SJSA1 (cell line): ENCODE measurements at places on chromosomes 11 and 22. TPM values are rescaled to one million over a fixed set of nuclear protein-coding genes. Genes with fewer than 3 reads are reported as not detected.

Gene RASD2
- not detected in 2 replicates for total RNA-seq

Gene CARD18
- not detected in 2 replicates for total RNA-seq

Gene CHEK2
- total RNA-seq, result 26.0 and 33.1 TPM in 2 replicates

Gene FOLH1
- not detected in 2 replicates for total RNA-seq

DNA sequence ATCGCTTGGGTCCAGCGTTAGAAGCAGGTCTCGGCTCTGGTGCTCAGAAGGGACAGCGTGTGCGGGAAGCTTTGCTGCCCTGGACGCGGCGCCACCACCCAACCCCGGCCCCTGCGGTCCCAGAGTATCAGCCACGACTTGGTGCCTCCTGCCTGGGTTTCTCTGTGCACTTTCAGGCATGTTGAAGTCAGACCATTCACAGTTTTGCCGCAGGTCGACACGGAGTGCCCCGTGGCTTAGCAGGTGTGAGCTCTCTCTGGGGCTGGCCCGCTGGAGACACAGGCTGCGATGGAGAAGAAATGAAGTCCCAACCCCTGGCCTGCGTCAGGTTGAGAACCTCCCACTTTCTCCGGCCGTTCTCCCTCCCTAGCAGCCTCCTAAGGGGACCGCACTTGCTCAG, 494.5 kb downstream of the BRD1 start:
- H3K4me3 ChIP-seq, result no peak overlapping the region
- H3K4me1 ChIP-seq, result no peaks in the 10 kb centered on the region
- DNase-seq, result no peak
- H3K27ac ChIP-seq, result no peak overlapping the region
- no peaks in the 10 kb centered on the region for H3K27me3 ChIP-seq

GRCh38 chr22:28043266-28043665, 124.2 kb upstream of the PITPNB start:
- no peak for DNase-seq
- no peaks in the 10 kb centered on the region for H3K27me3 ChIP-seq
- H3K4me1 ChIP-seq, result no peaks in the 10 kb centered on the region
- no peaks in the 10 kb centered on the region for H3K36me3 ChIP-seq

GRCh38 chr22:25447686-25448434, 116.6 kb upstream of the GRK3 start:
- no peaks in the 10 kb centered on the region for H3K27me3 ChIP-seq
- peaks cover 13% of the 10 kb centered on the region; the same call in 1 of the 2 replicates for H3K4me1 ChIP-seq
- DNase-seq, result peak; percentile 89
- peaks cover 19% of the 10 kb centered on the region for H3K36me3 ChIP-seq
